ENCODE measurements at places on chromosomes 11 and 22. TPM values are rescaled to one million over a fixed set of nuclear protein-coding genes. Genes with fewer than 3 reads are reported as not detected.
A peak's percentile ranks its signal among the peaks of the same experiment; 100 is the strongest.

- no peak for DNase-seq
Observed at GRCh38 chr11:35919244-35919643, 24.6 kb upstream of the LDLRAD3 start.

GRCh38 chr11:33160136-33160535 lies 1.1 kb downstream of the CSTF3 start:
- DNase-seq = no peak

GRCh38 chr11:83990160-83990733 lies 704.1 kb upstream of the CCDC90B start:
- DNase-seq = no peak

- no peak for DNase-seq
Observed at GRCh38 chr11:87020764-87021365, 16.9 kb upstream of the TMEM135 start.

DNA sequence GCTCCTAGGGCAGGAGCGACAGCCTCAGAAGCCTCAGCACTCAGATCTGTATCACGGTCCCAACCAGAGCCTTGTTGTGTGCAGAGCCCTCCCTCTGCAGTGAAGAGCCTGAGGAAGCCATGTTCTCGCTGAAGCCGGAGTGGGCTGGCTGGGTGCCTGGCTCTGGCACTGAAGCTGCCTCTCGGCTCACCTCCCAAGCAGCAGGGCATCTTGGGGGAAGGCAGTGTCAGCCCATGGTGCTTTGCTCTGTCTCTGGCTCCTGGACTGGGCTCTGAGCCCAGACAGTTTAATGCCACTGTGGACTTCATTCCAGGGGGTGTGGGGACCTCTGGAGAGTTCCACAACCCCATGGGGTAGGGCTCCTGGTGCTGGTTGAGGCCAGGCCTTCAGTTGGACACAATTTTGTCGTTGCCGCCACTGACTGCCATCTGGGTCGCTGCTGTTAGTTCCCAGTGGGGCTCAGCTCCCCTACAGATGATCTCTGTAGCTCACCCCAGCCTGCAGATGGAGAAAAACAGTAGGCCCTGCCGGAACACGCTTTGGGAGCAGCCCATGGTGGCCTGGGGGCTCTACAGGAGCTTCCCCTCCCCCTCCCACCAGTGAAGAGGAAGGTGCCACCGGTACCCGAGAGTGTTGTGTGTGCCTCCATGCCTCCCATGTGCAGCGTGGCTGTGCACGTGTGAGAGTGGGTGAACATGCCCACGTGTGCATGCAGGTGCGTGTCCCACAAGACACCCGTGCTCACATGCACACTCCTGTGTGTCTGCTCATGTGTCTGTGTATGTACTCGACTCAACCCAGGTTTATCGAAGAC lies 86.5 kb upstream of the B3GAT1 start:
- no peak for DNase-seq

- DNase-seq = peak; percentile 84
Observed at GRCh38 chr11:75445315-75445953, 12.4 kb upstream of the KLHL35 start.

DNA sequence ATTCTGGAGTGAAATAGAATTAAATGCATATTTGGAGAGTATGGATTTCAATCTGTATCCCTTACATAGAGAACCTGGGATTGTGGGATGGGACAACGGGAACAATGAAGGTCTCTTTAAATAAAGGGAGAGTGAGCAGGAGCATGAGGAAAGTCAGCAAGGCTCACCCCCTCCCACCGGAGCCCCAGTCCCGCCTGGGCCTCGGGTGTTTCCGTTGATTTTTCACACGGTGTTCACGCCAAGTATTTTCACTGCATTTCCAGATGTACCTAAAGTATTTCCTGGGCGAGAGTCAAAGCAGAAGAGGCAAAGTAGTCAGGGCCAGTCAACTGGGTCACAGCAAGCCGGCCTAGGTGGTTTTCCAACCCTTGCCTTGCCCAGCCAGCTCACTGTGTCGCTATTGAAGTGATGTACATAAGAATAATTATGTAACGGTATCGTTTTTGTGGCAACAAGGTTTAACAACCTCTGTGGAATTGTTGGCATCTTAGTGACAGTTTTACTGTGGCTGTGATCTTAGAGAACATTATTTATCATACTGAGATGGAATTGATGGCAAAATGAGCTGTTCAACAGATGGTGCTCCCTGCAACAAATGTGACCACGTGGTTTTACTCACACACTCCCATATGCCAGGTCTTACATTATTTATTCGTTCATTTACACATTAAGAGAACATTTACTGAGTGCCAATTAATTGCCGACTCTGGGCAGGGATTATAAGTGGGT lies 177.3 kb downstream of the ADAMTS15 start:
- DNase-seq = no peak

DNA sequence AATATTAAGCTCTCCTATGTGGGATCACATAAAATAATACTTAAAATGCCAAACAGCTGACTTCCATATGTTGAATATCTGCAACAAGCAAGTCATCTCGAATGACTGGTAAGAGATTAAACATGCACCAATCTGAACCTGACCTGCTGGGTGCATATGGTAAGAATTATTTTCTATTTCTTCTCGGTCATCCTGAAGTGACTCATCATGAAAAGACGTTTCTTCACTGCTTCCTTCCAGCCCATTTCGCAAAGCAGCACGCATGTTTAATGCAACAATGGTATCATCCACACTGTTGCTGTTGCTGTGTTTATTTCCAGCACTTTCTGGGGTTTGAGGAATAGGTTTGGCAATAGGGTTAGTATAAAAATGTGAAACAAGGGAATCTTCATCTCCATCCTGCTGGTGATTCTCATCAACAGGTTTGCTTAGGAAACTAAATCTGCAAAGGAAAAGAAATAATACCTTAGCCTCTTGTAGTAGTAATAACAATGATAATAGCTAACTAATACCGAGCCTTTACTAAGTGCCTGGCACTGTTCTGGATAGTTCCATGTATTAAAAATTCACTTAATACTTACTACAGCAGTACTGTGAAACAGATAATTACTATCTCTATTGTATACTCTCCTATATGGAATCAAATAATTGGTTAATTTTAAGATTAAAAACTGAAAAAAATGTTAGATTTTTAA lies 52.0 kb upstream of the CHRNA10 start:
- DNase-seq = no peak

GRCh38 chr11:125514336-125515101 lies 18.5 kb upstream of the FEZ1 start:
- peak; percentile 78 for DNase-seq

DNA sequence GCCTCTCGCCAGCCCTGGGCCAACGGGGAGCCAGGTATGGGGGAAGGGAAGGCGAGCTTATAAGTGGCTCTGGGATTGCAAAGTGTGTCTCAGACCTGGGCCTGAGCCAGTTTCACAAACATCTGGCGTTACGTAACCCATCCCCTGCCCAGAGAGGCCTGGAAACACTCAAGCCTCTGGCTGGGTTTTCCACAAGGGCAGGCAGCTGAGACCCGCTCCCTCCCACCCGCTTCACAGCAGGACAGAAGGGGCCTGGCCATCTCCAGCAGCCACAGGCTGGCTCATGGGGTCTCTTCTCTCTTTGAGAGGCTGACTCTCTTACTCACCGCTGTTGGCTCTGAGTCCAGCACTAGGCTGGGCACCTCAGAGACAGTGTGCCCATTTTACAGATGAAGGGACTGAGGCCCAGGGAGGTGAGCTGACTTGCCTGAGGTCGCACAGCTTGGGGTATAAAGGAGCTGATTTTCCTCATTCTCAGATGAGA lies 44.5 kb downstream of the TRIOBP start:
- DNase-seq = no peak

GRCh38 chr11:13831696-13832095 lies 130.8 kb upstream of the SPON1 start:
- DNase-seq = no peak

DNA sequence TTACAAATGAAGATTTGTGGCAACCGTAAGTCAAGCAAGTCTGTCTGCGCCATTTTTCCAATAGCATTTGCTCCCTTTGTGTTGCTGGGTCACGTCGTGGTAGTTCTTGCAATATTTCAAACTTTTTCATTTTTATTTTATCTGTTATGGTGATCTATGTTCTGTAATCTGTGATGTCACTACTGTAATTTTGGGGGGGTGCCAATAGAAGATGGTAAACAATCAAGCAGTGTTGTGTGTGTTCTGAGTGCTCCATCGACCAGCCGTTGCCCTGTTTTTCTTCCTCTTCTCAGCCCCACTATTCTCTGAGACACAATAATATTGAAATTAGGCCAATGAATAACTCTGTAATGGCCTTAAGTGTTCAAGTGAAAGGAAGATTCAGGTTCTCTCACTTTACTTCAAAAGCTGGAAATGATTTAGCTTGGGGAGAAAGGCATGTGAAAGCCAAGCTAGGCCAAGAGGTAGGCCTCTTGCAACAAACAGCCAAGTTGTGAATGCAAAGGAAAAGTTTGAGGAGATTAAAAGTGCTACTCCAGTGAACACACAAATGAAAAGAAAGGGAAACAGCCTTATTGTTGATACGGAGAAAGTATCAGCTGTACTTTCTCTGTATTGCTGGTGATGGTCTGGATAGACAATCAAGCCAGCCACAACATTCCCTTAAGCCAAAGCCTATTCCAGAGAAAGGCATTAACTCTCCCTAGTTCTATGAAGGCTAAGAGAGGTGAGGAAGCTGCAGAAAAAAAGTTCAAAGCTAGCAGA lies 7.5 kb downstream of the ZC3H12C start:
- DNase-seq = no peak

GRCh38 chr11:108019870-108020540 lies 11.3 kb downstream of the CUL5 start:
- DNase-seq = no peak

- no peak for DNase-seq
Observed at GRCh38 chr11:95516786-95517185, 272.8 kb downstream of the FAM76B start.

- DNase-seq = peak; percentile 40
Observed at GRCh38 chr11:7353100-7353499, 101.4 kb downstream of the SYT9 start.

DNA sequence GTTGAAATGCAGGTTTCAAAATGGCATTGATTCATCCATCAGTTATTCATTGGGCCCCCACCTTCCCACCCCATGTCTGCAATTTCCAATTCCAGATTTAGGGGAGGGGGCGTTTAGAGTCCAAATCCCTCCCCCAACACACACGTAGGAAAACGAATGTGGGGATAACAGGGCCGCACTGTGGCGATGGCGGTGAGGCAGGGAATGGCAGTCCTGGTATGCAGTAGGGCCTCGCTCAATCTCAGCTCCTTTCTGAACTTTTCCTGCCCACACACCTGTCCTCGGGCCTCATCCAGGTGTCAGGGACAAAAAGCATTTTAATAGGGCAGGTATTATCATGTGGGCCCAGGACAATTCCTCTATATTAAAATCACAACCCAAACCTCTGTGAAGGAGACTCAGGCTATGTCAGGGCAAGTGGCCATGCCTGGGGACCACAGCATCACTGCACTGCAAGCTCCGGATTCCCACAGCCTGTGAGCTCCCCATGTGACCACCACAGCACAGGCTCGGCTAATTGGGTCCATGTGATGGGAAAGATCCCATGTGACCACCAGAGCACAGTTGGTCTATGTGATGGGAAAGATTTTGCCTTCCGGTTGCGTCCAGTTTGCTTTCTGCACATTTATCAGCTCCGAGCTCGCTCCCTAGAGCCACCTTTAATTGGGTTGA lies 44.5 kb downstream of the RTL6 start:
- DNase-seq = no peak

DNA sequence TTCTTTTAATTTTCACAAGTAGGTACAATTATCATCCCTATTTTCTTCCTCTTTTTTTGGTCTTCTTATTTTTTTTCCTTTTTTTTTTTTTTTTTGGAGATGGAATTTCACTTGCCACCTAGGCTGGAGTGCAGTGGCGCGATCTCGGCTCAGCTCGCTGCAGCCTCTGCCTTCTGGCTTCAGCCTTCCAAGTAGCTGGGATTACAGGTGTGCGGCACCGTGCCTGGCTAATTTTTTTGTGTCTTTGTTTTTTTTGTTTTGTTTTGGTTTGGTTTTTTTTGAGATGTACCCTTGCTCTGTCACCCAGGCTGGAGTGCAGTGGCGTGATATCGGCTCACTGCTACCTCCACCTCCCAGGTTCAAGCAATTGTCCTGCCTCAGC lies 16.7 kb downstream of the TOB2 start:
- DNase-seq = no peak

- no peak for DNase-seq
Observed at GRCh38 chr11:93198215-93198845, 539 bp upstream of the SLC36A4 start.

DNA sequence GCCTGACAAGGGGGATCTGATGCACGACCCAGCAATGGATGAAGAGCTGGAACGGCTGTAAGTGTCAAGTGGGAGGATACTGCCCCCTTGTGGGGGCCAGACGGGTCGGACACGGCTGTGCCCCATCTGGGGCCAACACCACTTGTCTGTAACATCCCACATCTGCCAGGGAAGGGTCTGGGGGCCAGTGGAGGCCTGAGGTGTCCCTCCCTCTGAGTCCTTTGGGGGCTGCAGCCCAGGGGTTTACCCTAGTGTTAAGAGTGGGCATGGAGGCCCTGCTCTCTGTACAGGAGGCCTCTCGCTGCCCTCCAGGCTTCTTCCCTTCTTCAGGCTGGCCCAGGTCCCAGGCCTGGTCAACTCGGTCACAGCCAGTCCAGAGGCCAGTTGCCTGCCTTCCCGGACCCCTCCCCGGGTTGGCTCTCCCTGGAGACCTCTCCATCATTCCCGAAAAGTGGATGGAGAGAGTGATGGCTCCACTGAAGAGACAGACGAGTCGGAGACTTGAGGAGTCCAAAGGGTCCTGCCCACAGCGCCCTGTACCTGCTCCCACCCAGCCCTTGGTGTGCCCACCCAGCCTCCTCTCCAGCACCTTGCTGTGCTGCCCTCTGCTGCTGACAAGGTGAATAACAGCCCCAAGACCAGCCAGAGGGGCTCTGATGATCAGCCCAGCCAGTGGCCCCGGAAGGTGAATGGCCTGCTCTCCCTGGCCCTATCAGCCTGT lies 15.4 kb downstream of the ARFGAP2 start:
- peak; percentile 77 for DNase-seq

DNA sequence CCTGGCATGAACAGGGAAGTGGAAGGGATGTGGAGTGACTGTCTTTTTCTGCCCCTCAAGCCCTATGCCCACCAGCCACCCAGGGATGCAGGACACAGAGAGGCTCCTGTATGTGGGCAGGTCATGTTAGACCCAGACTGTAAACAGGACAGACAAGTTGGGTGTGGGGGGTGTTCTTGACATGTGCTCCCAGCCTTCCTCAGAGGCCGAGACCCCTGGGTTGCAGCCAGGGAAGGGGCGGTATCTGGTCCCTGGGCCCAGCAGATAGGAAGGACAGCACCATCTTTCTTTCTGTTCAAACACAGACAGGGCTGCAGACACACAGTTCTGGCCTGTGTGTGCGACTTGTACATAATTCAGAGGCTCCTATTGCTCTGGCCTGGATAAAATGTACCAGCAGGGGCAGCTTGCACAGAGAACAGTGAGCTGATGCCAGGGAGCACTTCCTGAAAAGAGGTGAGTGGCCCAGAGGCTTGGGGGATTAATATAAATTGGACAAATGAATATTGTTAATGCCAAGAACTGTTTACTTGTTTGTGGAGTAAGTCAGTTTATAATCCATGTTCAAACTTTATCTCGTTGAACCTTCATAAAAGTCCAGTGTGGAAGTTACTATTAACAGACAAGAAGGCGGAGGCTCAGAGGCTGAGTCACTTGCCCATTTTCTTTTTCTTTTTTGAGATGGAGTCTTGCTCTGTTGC lies 16.6 kb downstream of the GDPD5 start:
- DNase-seq = no peak

The CWF19L2 gene
- total RNA-seq = 14.1 TPM

The SCGB1A1 gene
- total RNA-seq = not detected

The AQP11 gene
- total RNA-seq = not detected

The OR52A1 gene
- not detected for total RNA-seq

The OR5P2 gene
- not detected for total RNA-seq

The TMEM191C gene
- total RNA-seq = 1.1 TPM

The STK33 gene
- 0.55 TPM for total RNA-seq

The TUBGCP6 gene
- 42.2 TPM for total RNA-seq

The MMP27 gene
- not detected for total RNA-seq

The KBTBD3 gene
- total RNA-seq = 9.1 TPM

The SLC5A12 gene
- not detected for total RNA-seq

The CABP7 gene
- not detected for total RNA-seq
